A549 treated with ZK216348 at 1 μM for 4 hours (cell line): ENCODE measurements at places on chromosomes 4 and X. TPM values are rescaled to one million over a fixed set of nuclear protein-coding genes. Genes with fewer than 3 reads are reported as not detected.

Gene TLL1
- total RNA-seq: 0.13 to 0.59 TPM (median 0.17 TPM) in 5 replicates

Gene ADAM29
- not detected in 5 replicates for total RNA-seq

Gene MAGED4
- total RNA-seq: 0.24 to 15.1 TPM (median 11.3 TPM) in 5 replicates

Gene PNMA5
- total RNA-seq: not detected in 5 replicates

Gene DMRTC1
- not detected in 5 replicates for total RNA-seq

Gene SRPX2
- total RNA-seq: 2.4 to 5.3 TPM (median 3.3 TPM) in 5 replicates

Gene ITGB1BP2
- 0.83 to 1.5 TPM (median 0.99 TPM) in 5 replicates for total RNA-seq

Gene TCEAL7
- not detected in 5 replicates for total RNA-seq

Gene GC
- not detected in 5 replicates for total RNA-seq

Gene CYBB
- not detected in 5 replicates for total RNA-seq

Gene RS1
- not detected in 5 replicates for total RNA-seq

Gene KCNE5
- 0.09 to 0.22 TPM (median 0.15 TPM) in 3 of 5 replicates, not detected in the others for total RNA-seq

Gene DSPP
- total RNA-seq: not detected in 5 replicates

Gene AR
- 2.6 to 3.9 TPM (median 3.2 TPM) in 5 replicates for total RNA-seq

Gene OTUD6A
- not detected in 5 replicates for total RNA-seq

Gene PLA2G12A
- 11.4 to 17.9 TPM (median 12.2 TPM) in 5 replicates for total RNA-seq

Gene ADH6
- 0.07 TPM in 1 of 5 replicates, not detected in the others for total RNA-seq

Gene CD38
- total RNA-seq: 8.9 to 13.8 TPM (median 11.2 TPM) in 5 replicates

Gene GRIA3
- not detected in 5 replicates for total RNA-seq

Gene ACOT9
- total RNA-seq: 90.9 to 101 TPM (median 97.2 TPM) in 5 replicates

Gene CCNG2
- total RNA-seq: 1.9 to 5.5 TPM (median 4.8 TPM) in 5 replicates

Gene CCDC110
- total RNA-seq: 0.06 TPM in 1 of 5 replicates, not detected in the others

Gene GPR101
- not detected in 5 replicates for total RNA-seq

Gene BST1
- 16.7 to 22.6 TPM (median 18.2 TPM) in 5 replicates for total RNA-seq

Gene SHOX
- total RNA-seq: not detected in 5 replicates

Gene ADAD1
- total RNA-seq: not detected in 5 replicates

Gene MAGED4B
- total RNA-seq: 7.2 to 21.7 TPM (median 13.0 TPM) in 5 replicates

Gene TMPRSS11A
- total RNA-seq: not detected in 5 replicates

Gene TRAM1L1
- total RNA-seq: 0.18 to 0.66 TPM (median 0.56 TPM) in 5 replicates

Gene TMPRSS11F
- total RNA-seq: not detected in 5 replicates

Gene DMD
- not detected in 5 replicates for total RNA-seq

Gene RBMXL3
- total RNA-seq: not detected in 5 replicates

Gene TBX22
- total RNA-seq: not detected in 5 replicates

Gene DRD5
- total RNA-seq: not detected in 5 replicates

Gene GPM6B
- 0.04 to 0.11 TPM in 2 of 5 replicates, not detected in the others for total RNA-seq

Gene TEX13B
- not detected in 5 replicates for total RNA-seq

Gene TMSB15B
- total RNA-seq: 4.1 to 7.8 TPM (median 6.1 TPM) in 5 replicates

Gene IL21
- total RNA-seq: not detected in 5 replicates

Gene IL1RAPL2
- total RNA-seq: not detected in 5 replicates

Gene PDCL2
- total RNA-seq: not detected in 5 replicates

Gene RPS3A
- 1,506 to 2,019 TPM (median 1,641 TPM) in 5 replicates for total RNA-seq

Gene TTC29
- not detected in 5 replicates for total RNA-seq

Gene CYP2U1
- total RNA-seq: 1.2 to 2.4 TPM (median 1.6 TPM) in 5 replicates

Gene PLRG1
- 52.5 to 60.5 TPM (median 56.3 TPM) in 5 replicates for total RNA-seq

Gene TLR10
- total RNA-seq: 0.06 TPM in 1 of 5 replicates, not detected in the others

Gene GLOD5
- not detected in 5 replicates for total RNA-seq

Gene TMLHE
- 9.3 to 11.1 TPM (median 9.7 TPM) in 5 replicates for total RNA-seq

Gene FATE1
- not detected in 5 replicates for total RNA-seq

Gene UGT2B17
- total RNA-seq: not detected in 5 replicates

Gene SSX5
- total RNA-seq: not detected in 5 replicates

Gene TASL
- total RNA-seq: not detected in 5 replicates

Gene SSR4
- total RNA-seq: 334 to 461 TPM (median 405 TPM) in 5 replicates

Gene NEXMIF
- 0.01 to 0.02 TPM in 2 of 5 replicates, not detected in the others for total RNA-seq

Gene USP51
- 0.32 to 0.78 TPM (median 0.59 TPM) in 5 replicates for total RNA-seq

Gene BMPR1B
- 4.9 to 7.7 TPM (median 6.4 TPM) in 5 replicates for total RNA-seq

Gene FGG
- 5.1 to 8.0 TPM (median 5.5 TPM) in 5 replicates for total RNA-seq
